ENCODE measurements at places on chromosomes 12 and 14.

GRCh38 chr14:94867946-94868771 lies 98.2 kb upstream of the GSC start:
- DNase-seq: peak; percentile 93

- no peak for DNase-seq
Observed at GRCh38 chr12:4496145-4496838, 42.4 kb upstream of the RAD51AP1 start.

- no peak for DNase-seq
Observed at GRCh38 chr12:111656016-111656415, 29.7 kb downstream of the BRAP start.

- DNase-seq: no peak
Observed at GRCh38 chr12:79673354-79673753, 17.4 kb downstream of the PAWR start.

Measured in posterior cingulate gyrus (tissue), 11 donors.